Endothelial cell (in vitro differentiated cells): ENCODE measurements at places on chromosomes 12 and 14.

- DNase-seq = no peak
These were observed 41.2 kb downstream of the SLC39A9 start for GRCh38 chr14:69439521-69440270.

DNA sequence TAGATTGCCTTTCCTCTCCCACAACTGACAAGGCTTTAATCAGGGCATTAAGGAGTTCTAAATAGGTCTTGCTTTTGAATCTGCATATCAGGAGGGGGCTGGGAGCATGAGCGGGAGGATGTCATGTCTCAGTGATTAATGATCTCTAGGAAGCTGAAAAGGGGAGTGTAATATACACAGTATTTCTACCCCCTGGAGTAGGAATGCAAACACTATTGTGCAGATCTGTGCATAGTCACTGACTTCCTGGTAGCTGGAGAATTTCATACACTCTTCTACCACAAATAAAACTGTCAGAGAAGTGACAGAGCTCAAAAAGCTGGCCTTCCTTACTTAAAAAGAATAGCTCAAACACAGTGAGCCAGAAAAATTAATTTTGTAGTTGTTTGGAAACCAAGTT is 65.8 kb downstream of the RIC8B start:
- DNase-seq = no peak

DNA sequence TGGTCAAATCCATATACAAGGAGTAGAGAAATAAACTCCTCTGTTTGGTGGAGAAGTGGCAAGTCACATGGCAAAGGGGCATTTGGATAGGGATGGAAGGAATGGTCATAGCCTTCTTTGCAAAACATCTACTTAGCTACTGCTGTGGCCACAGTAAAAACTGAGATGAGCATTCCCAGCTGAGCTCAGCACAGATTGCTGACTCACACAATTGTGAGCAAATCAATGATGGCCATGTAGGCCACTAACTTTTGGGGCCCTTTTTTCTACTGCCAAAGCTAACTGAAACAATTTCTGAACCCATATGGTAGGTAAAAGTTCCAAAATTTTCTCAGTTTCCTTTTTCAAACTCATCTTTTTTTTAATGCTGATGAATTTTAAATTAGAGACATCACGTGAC is 31.6 kb downstream of the DUSP6 start:
- DNase-seq = no peak

DNA sequence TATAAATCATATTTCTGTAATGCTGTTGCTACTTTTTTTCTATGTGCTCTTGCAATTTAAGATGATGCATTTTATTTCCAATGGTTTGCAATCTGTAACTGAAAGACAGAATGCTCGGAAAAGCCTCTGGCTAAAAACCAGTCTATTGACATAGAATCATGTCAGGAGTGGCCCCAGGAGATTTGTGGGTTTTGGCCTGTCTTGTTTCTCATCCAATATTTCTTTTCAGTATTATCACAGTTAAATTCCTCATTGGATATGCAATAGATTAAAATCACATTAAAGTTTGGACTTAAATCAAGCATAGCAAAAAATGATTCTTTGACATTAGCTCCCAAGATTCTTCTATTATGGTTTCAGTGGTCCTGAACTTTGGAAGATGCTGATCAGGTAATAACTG is 19.1 kb upstream of the SLC38A2 start:
- no peak for DNase-seq

GRCh38 chr14:75539561-75540478 is 17.6 kb downstream of the BATF start:
- DNase-seq = no peak

GRCh38 chr12:48716168-48716492 is 377 bp downstream of the CCNT1 start:
- DNase-seq = no peak

DNA sequence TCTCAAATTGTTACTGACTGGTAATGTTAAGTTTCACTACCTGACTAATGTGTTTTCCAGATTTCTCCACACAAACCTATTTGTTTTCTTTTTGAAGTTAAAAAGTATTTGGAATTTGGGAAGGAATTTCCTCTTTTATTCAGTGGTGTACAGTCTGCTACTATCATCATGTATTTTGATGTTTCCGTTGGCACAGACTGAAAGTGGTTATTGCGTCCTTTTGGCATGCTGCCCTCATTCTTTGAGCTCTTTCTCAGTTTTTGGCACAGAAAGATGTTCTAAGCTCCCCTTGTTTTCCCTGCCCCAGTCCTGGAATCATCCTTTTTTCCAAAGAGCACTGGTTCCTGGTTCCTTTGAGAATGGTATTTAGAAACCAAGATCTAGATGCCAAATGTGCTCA is 31.4 kb upstream of the RTRAF start:
- DNase-seq = no peak
